Epithelial cell of prostate (primary cell): ENCODE measurements at places on chromosomes 11 and 22.

DNA sequence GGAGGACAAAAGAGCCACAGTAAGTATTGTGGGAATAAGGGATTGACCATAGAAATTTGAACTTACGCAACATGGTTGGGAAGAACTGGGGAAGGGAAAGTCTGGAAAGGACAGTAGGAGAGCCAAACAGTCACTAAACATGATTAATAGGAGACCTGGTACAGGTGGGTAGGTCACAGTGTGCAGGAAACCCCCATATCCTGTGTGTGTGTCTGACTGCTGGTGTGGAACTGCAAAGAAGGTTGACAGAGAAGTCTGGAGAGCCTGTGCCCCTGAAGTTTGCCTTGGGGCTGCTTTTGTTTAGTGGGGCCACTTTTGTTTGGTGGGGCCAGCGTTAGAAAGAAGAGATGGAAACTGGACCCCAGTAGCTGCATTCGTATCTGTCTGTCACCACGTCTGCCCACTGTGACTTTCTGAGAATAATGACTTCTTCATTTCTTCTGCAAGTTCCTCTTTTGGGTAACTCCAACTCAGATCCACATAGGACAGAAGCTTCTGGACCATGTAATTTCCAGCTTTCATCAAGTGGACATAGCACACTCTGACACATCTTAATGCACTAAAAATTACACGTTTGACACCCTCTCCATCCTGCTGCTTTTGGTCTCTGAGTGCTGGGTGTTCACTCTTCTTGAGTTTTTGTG lies 126.8 kb upstream of the RAG2 start:
- no peak for DNase-seq

- DNase-seq = no peak
Measured at GRCh38 chr22:17915188-17915587, 109.2 kb downstream of the MICAL3 start.

DNA sequence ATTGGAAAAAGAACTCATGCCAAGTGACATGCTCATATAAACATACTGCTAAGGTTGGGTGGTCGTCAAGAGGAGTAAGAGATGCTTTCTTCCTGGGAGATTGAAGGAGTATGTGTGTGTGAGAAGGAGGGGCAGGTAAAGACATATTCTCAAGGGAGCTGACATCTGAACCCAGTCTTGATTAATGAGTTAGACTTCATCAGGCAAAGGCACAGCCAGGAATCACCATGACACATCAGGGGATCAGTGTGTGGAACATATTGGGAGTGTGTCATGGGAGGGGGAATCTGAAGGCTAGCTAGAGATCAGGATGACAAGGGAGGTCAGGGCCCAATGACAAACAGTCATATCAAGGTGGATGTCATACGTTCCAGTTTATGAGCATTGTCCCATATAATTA lies 14.9 kb downstream of the CNTF start:
- no peak for DNase-seq

DNA sequence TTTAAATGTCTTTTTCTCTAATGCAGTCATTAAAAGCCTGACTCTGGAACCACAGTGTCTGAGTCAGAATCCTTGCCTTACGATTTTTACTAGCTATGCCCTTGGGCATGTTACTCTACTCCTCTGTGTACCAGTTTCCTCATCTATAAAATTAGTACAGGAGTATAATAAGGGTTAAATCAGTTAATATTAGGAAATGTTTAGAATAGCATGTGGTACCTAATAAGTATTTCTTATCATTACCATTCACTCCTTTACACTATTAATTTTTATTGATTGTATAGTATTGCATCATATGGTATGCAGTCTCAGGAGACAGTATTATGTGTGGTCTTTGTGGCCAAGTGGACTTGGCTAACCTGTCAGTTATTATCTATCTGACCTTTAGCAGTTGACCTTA lies 68.2 kb downstream of the METTL15 start:
- DNase-seq = no peak

- no peak for DNase-seq
Measured at GRCh38 chr22:27980424-27981148, 61.5 kb upstream of the PITPNB start.

DNA sequence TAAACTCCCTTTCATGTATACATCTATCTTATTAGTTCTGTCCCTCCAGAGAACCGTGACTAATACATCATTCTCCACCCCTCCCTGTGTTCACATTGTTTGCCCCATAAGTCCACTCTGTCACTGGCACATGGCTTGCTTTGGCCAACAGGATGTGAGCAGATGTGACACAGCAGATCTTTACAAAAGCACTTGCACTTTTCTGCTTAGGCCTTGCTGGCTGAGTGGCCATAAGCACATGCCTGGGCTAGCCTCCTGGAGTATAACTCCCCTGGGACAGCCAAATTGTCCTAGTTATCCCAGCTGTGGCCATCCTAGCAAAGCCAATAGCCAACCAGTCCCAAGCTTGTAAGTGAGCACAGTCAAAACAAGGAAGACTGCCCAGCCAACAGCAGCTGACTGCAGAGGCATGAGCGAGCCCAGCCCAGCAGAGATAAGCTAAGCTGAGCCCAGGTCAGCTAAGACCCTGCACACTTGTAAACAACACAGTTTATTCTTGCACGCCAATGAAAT lies 9.7 kb upstream of the RCN1 start:
- peak; percentile 43 for DNase-seq

GRCh38 chr11:114031967-114032320 lies 27.6 kb upstream of the ZBTB16 start:
- no peak for DNase-seq

DNA sequence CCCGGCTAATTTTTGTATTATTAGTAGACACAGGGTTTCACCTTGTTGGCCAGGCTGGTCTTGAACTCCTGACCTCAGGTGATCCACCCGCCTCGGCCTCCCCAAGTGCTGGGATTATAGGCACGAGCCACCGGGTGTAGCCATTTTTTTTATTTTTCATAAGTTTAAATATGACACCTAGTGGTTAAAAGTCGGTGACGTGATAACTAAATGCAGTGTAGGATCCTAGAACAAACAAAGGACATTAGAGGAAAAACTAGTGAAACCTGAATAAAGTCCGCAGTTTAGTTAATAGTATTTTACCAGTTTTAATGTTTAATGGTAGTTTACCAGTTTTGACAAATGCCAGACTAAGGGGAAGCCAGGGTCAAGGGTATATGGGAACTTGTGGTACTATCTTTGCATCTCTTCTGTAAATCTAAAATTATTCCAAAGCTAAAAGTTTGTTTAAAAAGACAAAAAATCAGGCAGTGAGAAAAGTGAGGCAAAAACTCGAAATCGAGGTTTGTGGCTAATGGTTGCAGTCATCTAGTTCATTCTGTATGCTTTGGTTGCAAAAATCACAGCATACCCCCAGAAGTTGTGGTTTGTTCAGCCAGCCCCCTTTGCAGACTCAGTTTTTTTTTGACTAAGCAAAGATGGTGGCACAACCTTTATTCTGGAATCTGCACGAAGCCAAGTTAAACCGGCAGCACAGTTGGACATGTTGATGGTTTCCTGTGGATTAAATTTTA lies 29.6 kb downstream of the TOM1 start:
- no peak for DNase-seq

GRCh38 chr11:125239585-125240560 lies 75.3 kb downstream of the PKNOX2 start:
- no peak for DNase-seq
